ENCODE measurements at places on chromosomes 1 and 21.

GRCh38 chr1:155202731-155203515 lies 4.8 kb downstream of the THBS3 start:
- DNase-seq = no peak

DNA sequence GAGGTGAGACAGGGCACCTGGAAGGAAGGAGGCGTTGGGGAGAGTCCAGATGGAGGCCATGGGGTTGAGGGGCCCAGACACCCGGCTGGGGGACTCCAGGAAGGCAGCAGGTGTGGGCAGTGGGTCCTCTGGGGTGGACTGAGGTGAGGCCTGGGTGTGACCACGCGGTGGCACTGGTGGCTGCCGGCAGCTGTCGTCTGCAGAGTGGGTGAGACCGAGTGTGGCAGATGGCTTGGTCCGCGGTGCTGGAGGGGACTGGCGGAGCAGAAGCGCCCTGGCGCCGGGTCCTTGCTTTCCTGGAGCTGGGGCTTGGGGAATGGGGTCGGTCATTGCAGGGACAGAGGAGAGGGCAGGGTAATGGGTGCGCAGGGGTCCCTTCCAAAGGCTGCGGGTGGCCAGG lies 12.5 kb downstream of the AGRN start:
- DNase-seq = no peak

GRCh38 chr1:4692437-4692836 lies 38.0 kb downstream of the AJAP1 start:
- no peak for DNase-seq

DNA sequence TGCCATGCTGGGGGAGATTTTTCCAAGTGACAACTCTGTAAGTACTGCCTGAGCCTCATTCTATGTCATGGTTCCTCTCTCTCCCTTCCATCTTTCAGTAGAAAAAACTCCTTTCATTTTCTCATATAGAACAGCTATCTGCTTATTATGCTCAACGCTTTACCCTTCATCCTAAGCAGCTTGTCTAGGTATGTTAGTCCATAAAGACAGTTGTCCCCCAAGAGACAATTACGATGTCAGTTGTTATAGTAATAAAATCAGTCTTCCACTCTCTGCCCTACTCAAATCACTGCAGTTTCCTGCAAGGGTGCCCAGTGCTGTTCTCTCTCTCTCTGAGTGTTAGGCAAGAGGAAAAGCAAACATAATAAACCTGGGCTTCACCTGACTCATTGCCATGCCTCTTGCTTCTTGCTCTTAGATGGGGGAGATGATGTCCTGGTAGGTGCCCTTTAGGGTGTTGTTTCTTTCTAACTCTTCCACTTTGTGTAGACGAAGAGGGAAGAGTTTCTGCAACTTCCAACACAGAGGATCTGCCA lies 59.4 kb downstream of the PAPPA2 start:
- no peak for DNase-seq

DNA sequence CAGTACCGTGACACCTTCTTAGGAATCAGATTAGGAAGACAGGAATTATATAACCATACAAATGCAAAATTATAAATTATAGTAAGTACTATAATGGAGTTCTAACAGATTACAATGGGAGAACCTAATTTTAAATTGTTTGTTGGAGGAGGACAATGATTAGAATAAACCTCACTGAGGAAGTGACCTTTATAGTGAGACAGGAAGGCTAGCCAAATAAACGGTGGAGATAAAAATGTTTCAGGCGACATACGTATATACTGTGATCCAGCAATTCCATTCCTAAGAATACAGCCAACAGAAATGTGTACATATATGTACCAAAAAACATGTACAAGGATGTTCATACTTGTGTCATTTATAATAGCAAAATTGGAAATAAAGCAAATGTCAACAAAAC lies 15.2 kb downstream of the SYNJ1 start:
- DNase-seq = no peak

GRCh38 chr21:44949779-44950198 lies 10.0 kb downstream of the SLX9 start:
- DNase-seq = peak; percentile 64

DNA sequence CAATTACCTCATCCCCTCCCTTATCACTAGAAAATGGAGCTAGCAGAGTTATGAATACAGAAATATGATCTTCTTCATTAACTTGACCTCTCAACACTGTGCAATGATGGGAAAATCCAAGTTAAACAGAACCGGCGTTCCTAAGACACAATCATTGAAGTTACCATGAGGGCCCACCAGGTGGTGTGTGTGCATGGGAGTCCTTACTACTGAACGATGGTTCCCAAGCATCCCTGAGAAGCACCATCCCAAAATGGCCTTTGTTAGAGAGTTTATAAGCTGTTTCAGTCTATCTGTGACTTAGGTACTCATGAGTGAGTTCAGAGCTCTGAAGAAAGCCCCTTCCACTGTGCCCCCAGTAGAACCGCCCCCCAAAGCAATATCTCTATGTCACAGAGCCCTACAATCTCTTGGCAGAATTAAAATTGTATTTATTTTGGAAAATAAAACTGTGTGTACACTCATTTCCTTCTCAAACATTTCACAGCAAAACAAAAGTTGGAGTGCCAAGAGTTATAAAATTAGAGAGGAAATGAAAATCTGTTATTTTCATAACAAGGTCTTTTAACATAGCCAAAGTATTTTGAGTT lies 56.8 kb downstream of the PLD5 start:
- peak; percentile 38 for DNase-seq

GRCh38 chr1:214979191-214979590 lies 103.3 kb upstream of the KCNK2 start:
- DNase-seq = no peak

DNA sequence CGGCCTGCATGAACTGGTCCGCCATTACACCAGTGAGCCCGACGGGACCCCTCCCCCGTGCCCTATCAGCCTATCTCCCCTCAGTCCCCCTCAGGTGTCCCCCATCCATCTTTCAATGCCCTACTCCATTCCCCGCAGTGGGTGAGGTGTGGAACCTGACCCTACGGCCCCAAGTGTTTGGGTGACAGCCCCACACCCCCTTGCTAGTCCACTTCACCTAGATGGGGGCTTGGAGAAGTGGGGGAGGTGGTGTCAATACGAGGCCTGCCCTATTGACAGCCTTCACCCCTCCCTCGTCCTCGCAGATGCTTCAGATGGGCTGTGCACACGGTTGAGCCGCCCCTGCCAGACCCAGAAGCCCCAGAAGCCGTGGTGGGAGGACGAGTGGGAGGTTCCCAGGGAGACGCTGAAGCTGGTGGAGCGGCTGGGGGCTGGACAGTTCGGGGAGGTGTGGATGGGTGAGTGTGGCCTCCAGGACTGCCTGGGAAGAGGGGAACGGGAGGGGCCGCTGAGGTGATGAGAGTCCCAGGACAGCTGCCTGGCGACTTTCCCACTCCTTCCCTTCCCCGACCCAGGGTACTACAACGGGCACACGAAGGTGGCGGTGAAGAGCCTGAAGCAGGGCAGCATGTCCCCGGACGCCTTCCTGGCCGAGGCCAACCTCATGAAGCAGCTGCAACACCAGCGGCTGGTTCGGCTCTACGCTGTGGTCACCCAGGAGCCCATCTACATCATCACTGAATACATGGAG lies 15.7 kb upstream of the HDAC1 start:
- no peak for DNase-seq

DNA sequence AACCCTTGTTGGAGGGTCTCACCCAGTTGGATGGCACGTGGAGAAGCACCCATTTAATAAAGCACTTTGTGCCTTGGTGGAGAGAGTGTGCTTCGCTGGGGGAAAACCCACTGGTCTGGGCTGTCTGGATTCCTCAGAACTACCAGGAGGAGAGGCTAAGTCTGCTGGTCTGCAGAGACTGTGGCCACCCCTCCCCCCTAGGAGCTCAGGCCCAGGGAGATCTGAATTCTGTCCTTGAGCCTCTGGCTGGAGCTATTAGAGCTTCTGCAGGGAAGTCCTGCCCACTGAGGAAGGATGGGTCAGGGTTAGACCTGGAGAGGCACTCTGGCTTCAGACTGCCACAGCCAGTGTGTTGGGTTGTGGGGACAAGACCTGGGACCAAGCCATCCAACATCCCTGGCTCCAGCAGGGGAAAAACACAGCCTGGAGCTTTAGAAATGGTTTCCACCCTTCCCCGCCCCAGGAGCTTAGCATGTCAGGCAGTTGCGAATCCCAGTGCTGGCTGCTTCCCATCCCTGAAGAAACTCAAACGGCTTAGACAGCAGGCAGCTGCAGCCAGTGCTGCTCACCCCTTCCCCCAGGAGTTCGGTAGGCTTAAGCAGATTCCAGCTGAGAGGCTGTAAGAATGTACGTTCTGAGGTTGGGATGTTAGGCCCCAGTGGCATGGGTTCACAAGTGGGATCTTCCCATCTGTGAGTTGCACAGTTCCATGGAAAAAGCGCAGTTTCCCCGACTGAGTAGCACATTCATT lies 288.3 kb downstream of the TGFB2 start:
- DNase-seq = no peak

GRCh38 chr1:171506525-171507304 lies 21.4 kb downstream of the PRRC2C start:
- DNase-seq = no peak

GRCh38 chr1:60715970-60716369 lies 366.4 kb upstream of the NFIA start:
- DNase-seq = no peak

GRCh38 chr1:53392460-53392859 lies 64.6 kb upstream of the LRP8 start:
- DNase-seq = no peak

DNA sequence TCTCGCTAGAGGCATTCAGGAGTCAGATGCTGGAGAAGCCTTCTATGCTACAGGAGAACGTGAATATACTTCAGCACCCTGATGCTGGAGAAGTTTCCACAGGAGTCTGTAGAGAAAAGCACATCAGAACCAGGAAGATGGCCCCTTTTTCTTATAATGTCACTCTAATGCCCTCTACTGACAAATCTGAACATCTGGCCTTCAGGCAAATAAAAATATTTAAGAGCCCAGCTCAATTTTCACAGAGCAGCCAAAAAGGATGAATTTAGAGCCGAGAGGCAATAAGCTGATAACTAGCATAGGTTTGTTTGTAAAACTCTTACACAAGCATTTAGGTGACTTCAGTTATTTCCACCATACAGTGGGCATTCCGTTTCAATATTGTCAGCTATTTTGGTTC lies 3.8 kb upstream of the RRP15 start:
- DNase-seq = no peak

- DNase-seq = no peak
Observed at GRCh38 chr1:116420417-116421200, 47.6 kb downstream of the ATP1A1 start.

DNA sequence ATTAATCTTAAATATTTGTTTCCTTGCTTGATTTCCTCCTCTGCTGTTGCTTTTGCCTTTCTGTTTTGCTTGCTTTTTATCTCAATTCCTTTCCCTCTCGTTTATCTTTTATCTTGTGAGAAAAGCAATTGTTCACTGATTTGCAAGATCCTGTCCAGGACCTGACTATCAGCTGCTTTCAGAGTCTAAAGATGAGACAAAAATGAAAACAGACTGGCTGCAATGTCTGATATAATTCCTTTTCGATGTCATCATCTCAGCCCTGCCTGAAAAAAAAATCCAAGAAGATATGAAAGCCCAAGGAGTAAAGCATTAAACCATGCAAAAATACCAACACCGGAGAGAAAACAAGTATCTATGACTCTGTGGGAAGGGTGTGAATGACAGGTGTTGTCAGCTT lies 225.5 kb downstream of the PATJ start:
- DNase-seq = no peak

DNA sequence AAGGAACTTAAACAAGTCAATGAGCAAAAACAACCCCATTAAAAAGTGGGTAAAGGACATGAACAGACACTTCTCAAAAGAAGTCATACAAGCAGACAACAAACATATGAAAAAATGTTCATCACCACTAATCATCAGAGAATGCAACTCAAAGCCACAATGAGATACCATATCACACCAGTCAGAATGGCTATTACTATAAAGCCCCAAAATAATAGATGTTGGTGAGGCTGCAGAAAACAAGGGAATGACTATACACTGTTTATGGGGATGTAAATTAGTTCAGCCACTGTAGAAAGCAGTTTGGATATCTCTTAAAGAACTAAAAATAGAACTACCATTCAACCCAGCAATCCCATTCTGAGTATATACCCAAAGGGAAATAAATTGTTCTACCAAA lies 51.2 kb downstream of the MRPL39 start:
- DNase-seq = no peak

DNA sequence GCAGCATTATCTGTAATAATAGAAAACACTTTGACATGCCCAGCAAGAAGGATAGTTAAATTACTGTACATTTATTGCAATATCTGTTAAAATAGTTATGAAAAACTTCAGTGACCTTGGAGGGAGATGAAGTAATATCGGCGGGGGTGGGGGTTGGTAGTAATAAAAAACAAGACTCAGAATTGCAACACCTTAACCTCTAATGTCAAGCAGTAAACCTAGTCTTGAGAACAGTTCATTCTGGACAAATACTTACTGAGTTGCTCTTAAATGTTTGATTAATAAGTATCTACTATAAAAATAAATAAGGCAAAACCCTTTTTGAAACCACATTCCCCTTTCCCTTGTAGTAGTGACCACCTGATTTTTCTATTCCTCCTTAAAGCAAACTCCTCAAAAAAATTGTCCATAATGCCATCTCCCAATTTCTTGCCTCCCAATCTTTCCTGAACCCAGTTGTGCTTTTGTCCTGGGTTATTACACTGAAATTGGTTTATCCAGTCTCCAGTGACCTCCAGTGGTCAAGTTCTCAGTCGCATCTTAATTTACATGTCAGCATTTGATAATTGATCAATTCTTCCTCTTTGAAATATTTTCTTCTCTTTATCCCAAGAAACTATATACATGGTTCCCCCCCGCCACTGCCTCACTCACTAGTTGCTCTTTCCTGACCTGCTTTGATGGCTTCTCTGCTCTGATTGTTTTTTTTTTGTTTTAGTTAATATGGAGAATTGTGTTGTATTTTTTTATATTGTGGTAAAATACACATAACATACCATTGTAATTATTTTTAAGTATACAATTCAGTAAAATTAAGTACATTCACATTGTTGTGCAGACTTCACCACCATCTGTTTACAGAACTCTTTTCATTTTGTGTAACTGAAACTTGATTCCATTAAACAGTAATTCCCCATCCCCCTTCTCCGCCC lies 36.8 kb downstream of the RAP1A start:
- peak; percentile 46 for DNase-seq

GRCh38 chr1:21703318-21703963 lies 34.3 kb upstream of the RAP1GAP start:
- peak; percentile 22 for DNase-seq

DNA sequence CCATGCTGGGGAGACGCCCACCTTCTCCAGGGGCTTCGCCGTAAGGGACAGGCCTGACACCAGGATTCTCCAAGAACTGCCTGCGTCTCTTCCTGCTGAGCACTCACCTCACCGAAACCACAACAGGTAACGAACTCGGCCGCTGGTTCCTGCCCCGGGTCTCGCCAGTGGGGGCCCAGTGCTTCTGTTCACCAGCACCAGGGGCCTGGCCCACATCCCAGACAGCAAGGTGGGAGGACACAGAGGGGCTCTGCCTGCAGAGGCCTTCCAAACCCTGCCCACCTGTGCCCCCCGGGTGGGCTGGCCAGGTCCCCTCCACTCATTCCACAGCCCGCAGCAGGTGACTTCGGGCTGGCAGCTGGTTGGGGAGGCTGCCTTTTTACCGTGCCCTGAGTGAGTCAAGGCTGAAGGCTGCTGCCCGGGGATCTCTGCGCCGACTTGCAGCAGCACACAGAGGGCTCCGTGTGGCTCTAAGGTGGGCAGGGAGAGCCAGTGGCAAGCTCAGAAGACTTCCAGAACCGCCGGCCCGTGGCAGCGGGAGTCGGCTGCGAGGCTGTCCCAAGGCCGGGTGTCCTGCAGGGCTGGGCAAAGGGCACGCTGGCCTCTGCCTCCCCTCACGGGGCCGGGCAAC lies 14.7 kb upstream of the COL18A1 start:
- no peak for DNase-seq

GRCh38 chr1:201313086-201313485 lies 29.8 kb downstream of the PKP1 start:
- no peak for DNase-seq

Measured in left kidney (tissue), 8 donors.